ENCODE measurements at places on chromosomes 3 and 15.

GRCh38 chr3:79427081-79427480 lies 340.7 kb downstream of the ROBO1 start:
- no peak for DNase-seq

DNA sequence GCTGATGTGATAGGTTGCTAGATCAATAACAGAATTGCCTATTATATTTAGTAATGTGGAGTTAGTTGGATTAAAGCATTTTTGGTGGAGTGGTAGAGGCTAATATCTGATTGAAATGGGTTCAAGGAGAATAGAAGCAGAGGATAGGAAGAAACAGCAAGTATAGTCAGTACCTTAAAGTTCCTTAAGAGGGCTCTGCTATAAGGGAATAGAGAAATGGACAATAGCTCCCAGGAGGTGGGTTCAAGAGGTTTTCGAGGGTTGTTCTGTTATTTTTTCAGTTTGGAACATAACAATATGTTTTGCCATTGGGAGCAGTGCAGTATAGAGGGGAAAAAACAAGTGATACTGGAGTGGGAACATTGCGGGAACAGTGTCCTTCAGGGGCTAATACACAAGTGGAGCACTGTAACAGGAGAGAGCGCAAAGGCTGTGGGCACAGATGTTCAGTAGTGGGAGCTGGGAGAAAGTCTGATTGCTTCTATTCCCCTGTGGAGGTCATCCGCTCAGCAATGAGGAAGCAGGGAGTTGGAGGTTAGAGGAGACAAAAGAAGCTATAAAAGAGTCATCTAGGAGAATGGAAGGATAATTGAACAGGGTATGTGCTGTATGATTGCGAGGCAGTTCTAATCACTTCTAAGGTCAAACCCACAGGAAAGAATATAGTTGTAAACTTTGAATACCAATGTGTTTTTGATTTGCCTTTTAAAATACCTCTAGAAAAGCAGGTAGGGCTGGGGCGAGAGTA lies 3.3 kb downstream of the MRPS11 start:
- no peak for DNase-seq

DNA sequence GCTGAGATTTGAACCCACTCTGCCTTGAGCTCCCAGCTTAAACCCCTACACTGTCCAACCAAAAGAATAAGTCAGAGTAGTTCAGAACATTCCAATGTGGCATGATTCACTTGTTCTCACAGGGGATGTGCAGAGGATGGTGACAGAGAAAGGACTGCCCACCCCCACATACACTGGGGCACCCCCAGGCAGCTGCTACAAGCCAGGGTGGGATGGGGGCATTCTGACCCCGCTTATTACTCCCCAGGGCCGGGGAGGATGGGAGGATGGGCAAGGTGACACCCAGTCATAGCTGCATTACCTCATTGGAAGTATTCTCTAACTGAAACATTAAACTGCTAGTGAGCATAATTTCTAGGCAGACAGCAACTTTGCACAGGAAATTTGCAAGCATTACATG lies 126.0 kb upstream of the PRR20G start:
- no peak for DNase-seq

DNA sequence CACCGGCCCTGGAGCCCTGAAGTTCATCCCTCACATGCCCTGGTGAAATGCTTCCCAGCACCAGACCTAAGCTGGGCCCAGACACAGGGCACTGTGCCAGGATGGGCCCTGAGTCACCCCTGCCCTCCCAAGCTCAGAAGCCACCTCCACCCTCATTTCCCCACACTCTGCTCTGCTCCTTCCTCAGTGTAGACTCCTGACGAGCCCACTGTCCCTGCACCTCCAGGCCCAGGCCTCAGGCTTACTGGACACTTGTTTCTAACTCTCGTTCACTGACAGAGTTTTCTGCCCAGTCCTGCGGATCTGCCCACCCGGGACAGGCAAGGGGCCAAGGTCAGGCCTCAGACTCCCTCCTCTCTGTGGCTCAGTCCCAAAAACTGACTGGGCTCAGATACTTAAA lies 112.6 kb upstream of the RNF7 start:
- DNase-seq, result no peak

DNA sequence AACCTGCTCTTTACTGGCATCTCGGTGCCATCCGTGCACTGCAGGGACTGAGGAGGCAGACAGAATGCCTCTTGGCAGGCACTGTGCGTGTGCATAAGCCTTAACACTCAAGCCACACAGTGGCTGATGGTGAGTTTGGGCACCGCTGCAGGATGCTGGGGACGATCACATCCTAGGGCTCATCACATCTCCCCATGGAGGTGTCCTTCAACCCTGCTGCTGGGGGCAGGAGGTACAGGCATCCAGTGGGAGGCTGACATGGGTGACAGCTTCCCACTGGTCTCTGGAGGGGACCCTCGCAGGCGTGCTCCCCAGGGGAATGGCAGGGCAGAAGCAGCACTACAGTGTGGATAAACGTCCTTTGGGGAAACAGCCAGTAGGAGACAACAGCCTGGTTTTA lies 190.9 kb downstream of the ADAMTS17 start:
- DNase-seq, result no peak

DNA sequence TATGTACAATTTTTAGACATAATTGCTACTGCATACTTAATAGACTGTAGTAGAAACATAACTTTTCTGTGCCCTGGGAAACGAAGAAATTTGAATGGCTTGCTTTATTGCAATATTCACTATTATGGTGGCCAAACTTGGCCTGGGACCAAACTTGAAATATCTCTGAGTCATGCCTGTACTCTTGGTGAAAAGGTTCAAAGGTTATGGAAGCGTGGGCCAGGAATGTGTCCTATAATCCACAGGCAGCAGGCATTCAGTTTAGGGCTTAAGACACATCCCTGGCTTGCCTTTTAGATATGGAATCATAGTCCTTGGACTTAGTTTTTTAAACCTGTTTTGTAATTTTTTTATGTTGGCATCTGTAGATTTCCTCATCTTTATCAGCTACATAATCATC lies 124.3 kb downstream of the LRIG1 start:
- DNase-seq, result peak; percentile 13

GRCh38 chr3:143972155-143972504 lies 507 bp downstream of the DIPK2A start:
- DNase-seq, result no peak

GRCh38 chr3:72328755-72329277 lies 519.4 kb downstream of the SHQ1 start:
- DNase-seq, result no peak

DNA sequence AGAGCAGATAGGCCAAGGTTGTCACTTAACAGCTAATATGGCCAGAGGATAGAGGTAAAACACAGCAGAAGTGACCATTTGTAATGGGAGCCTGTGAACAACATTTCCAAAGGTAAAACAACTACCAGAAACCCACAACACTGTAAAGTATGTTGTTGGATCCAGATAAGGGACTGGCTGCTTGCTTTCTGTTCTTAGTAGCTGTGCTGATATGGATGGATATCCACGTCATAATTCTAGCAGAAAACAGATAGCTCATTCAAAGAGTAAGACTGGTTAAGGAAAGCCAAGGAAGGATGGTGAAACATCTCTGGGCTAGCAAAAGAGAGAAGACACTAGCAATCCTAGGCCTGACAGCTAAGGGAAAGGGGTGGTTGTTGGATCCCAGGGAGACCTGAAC lies 36.9 kb upstream of the SPRED1 start:
- no peak for DNase-seq

DNA sequence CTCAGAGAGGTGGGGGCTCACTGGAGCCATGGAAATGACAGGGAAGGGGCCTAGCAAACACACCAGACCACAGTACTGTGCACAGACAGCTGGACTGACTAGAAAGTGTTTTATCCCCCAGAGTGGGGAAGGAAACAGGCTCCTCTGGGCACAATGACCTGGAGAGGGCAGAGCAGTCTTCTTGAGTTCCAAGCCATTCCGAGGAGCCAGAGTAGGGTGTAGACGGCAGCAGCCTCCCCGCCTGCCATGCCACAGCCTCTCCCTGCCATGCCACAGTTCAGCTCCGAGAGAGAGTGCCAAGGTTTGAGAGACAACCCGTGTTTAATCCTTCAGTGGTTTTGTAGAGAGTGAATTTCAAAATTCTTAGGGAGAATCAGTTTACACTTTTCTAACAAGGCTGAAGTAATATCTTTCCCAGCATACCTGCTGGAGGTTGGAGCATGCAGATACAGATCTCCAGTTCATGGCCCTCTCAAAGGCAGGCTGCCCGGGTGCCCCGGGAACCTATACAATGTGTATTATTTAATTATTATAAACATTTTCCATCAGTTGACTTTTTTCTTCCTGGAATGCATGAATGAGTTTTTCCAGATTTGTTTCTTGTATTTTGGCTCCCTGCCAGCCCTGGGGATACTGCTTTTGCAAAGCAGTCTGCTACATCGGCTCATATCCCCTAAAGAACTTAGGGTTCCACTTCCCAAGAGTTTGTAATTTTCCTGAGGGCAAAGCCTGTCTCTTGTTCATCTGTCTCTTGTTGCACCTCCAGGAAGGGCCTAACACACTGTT lies 3.2 kb downstream of the PODXL2 start:
- DNase-seq, result no peak

DNA sequence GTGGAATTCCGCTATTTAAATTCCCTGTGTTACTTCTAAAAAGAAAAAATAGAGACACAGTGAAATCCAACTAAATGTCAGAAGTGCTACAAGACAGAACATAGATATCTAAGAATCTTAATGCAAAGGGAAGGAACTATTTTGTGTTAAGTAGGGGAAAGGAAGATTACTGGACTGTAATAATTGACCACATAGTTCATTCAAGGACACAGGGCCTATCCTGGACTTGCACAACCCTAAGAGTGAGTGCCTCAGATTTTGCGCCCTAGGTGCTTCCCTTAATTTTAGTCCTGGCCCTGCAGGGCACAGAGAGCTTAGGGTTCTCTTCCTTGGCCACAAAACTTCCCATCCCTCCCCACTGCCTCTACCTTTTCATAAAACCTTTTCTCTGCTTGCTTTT lies 3.5 kb upstream of the IL20RB start:
- no peak for DNase-seq

DNA sequence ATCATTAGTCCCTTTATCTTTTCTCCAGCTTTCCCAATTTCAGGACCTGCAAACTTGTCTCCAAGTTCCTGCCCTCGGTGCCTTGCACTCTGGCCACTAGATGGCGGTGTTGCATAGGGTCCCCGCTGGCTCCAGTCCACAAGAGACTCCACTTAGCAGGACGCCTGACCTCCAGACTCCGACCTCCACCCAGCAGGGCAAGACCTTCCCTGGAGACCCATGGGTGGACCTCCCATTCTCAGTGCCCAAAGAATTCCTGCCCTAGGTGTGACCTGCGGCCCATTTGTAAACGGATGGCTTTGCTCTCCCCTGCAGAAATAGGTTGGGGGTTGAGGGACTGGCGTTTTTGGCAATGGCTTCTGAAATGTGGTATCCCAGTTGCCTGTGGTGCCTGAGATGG lies 82.6 kb downstream of the LSM3 start:
- peak; percentile 87 for DNase-seq

DNA sequence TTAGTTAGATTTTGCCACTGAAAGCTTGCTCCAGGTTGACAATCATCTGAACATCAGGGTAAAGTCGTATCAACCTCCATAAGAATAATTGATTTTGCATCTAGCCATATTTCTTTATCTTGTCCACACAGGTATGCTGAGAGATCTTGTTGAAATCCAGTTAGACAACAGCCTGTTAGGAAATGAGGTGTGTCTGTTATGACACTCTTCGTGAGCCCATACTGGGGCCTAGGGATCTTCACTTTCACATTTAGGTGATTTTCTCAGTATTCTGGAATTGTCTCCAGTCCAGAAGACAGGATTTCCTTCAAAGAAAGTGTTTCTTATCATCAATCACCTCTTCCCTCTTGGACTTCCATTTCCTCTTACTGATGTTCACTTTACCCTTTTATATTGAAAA lies 18.1 kb downstream of the DNAJB11 start:
- no peak for DNase-seq

GRCh38 chr3:31629054-31629453 lies 96.3 kb downstream of the STT3B start:
- DNase-seq, result no peak

DNA sequence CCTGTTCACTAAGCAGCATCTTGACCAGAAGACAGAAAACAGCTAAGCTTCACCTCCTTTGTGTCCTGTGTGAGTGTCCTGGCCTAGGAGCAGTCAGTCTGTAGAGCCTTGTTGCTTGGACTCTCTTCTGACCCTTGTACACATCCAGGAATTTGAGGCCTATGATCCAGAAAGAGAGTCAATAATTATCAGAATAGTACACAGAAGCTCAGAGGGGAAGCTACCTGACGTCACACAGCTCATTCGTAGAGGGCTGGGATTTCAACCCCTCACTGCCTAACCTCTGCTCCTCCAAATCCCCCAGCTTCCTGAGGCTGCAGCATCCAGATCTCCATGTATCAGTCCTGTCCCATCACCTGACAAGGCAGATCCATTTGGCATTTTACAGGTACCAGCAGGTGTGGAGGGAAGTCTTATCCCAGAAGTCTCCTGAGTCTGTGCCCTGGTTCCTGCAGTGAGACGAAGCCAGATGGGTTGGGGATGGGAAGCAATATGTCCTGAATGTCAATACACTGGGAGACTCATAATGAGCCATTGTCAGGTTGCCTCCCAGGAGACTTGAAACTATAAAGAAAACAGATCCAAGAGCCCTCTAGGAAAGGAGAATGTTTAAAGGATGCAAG lies 203.1 kb downstream of the MINAR1 start:
- DNase-seq, result no peak

GRCh38 chr3:6439226-6439625 lies 421.7 kb upstream of the GRM7 start:
- no peak for DNase-seq

GRCh38 chr15:74036271-74037170 lies 42.0 kb downstream of the PML start:
- peak; percentile 60 for DNase-seq

- no peak for DNase-seq
Observed at GRCh38 chr15:88932271-88932874, 19.2 kb upstream of the MFGE8 start.

DNA sequence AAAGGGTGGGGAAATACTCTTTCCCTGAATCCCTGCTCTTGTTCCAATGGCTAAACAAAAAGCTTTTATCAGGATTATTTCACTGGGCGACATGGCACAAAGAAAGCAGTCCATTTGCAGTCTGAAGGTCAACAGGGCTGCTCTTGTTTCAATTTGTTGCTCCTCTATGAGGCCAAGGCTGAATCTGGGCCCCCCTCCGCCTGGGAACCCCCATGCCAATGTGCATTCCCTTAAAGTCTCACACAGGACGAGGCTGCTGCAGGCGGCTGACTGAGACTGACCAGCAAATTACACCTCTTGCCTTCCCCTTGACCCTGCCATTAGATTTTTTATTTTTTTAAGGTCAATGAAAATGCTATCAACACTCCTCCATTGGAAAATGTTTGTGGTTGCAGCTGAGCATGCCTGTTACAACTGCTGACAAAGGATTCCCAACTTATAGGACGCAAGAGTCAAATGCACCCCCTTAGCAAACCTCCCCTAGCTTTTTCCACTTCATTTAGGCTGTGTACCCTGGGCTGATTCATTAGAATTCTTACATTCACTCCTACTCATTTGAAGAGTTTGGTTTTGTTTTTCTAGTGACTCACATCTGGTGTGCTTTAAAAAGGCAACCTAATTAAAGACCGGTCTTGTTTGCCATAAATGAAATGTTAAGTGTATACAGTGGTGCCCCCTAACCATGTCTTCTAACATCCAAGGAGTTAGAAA lies 60.8 kb upstream of the ARHGEF3 start:
- no peak for DNase-seq
